ENCODE measurements at places on chromosomes 4 and X. TPM values are rescaled to one million over a fixed set of nuclear protein-coding genes. Genes with fewer than 3 reads are reported as not detected.

- no peak for DNase-seq
These were observed 1001.2 kb downstream of the STIM2 start for GRCh38 chr4:27861802-27862201.

GRCh38 chrX:136268051-136269048 is 17.1 kb upstream of the MAP7D3 start:
- peak; percentile 72 for DNase-seq

- DNase-seq, result no peak
These were observed 348.3 kb downstream of the ARHGAP24 start for GRCh38 chr4:85823295-85823694.

The CHRNA9 gene
- not detected for total RNA-seq

The FAM47E gene
- total RNA-seq, result not detected

- no peak for DNase-seq
These were observed 118.9 kb downstream of the TMA16 start for GRCh38 chr4:163613383-163613782.

The ARSJ gene
- 1.5 TPM for total RNA-seq
